Bone marrow (tissue), 2 donors: ENCODE measurements at places on chromosomes 3 and 15.

DNA sequence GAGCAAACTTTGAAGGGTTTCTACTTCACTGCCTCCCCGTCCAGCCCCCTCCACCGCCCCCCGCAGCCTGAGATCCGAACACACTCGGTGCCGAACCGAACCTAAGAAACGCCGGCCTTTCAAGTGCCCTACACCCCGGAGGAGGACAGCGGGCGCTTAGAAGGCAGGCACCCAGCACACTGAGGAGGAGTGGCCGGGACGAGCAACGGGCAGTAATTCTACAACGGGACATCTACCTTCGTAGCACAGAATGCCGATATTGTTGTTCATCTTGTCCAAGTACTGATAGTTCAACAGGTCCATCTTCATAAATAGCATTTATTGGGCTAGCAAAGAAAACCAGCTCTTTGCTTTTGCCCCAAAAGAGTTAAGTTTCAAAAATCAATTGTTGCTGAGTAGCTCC, 513 bp downstream of the VGLL4 start:
- peak; percentile 47 for DNase-seq

GRCh38 chr3:108041253-108041652, 49.6 kb downstream of the CD47 start:
- DNase-seq, result no peak

- DNase-seq, result no peak
Observed at GRCh38 chr15:88982304-88982945, 69.2 kb upstream of the MFGE8 start.

DNA sequence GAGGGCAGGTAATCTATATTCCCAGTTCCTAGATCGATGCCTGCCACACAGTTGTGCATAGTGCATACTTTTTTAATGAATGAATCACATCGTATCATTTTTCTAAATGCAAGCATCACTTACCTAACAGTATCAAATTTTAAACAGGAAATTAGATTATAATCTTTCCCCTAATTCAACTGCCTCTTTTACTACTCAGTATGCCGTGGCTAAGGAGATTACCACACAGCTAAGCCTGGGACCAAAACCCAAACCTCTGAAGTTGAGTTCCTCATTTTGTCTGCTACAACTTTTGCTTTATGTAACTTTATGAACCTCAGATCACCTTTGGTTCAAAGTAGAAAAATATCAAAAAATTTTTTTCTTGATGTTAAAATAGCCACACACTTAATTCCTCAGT, 53.2 kb upstream of the FNDC3B start:
- DNase-seq, result peak; percentile 43

- DNase-seq, result no peak
Observed at GRCh38 chr3:172273378-172273777, 174.9 kb downstream of the GHSR start.

GRCh38 chr3:4766716-4767499, 212.3 kb upstream of the BHLHE40 start:
- no peak for DNase-seq

- DNase-seq, result no peak
Observed at GRCh38 chr15:29392358-29392757, 122.7 kb upstream of the NSMCE3 start.

GRCh38 chr3:160057331-160057730, 68.7 kb downstream of the IL12A start:
- DNase-seq, result no peak

- no peak for DNase-seq
Observed at GRCh38 chr3:52218026-52218425, 7.4 kb downstream of the TLR9 start.

- no peak for DNase-seq
Observed at GRCh38 chr15:52326756-52327155, 31.2 kb upstream of the MYO5C start.

- DNase-seq, result no peak
Observed at GRCh38 chr15:69852482-69852881, 245.2 kb downstream of the TLE3 start.

- DNase-seq, result no peak
Observed at GRCh38 chr3:100086401-100086800, 27.9 kb downstream of the FILIP1L start.
